Hippocampal formation (tissue), 2 donors: ENCODE measurements at places on chromosomes 11 and 22.

GRCh38 chr11:110376711-110377324, 52.9 kb upstream of the FDX1 start:
- DNase-seq, result peak; percentile 26

DNA sequence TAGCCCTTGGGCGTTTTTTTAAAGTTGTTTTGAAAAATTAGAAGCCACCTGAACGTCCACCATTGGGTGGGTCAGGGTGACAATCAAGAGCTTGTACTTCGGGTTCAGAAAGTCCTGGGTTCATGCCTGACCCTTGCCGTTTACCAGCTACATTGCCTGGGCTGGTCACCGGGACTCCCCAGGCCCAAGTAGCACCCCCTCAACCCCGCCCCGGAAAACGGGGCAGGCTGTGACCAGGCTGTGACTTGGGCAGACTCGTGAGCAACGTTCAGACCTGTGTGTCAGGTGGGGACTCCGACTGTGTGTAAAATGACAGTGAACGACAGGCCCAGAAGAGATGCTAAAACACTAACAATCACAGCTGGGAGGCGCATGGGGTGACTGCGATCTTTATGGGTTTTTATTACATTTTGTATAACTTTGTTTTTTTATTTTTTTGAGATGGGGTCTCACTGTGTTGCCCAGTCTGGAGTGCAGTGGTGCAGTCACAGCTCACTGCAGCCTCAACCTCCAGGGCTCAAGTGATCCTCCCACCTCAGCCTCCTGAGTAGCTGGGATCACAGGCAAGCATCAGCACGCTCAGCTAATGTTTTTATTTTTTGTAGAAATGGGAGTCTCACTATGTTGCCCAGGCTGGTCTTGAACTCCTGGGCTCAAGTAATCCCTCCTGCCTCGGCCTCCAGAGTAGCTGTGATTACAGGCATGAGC, 56.8 kb downstream of the TRMU start:
- no peak for DNase-seq

GRCh38 chr11:35352077-35352888, 67.1 kb downstream of the SLC1A2 start:
- no peak for DNase-seq

GRCh38 chr11:76004400-76004799, 189.4 kb downstream of the UVRAG start:
- no peak for DNase-seq
